ENCODE measurements at places on chromosomes 5 and 9.

GRCh38 chr5:121945261-121945660 lies 16.5 kb upstream of the SRFBP1 start:
- DNase-seq, result no peak

DNA sequence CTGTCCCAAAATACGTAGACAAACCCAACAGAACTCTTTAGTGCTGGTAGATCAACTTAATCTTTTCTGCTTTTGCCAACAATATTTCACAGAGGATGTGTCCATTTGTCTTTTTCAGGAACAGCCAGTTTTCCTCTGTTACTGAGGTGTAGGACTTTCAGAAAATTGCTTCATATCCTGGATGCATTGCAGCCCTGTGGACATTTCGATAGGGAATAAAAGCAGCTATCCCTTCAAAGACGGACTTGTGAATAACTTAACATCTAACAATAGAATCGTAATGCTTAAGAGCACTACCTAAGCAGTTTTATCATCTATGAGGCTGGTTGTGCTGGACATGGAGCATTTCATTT lies 59.7 kb downstream of the PCSK1 start:
- DNase-seq, result no peak

GRCh38 chr5:83864652-83865051 lies 144.0 kb upstream of the HAPLN1 start:
- DNase-seq, result no peak

DNA sequence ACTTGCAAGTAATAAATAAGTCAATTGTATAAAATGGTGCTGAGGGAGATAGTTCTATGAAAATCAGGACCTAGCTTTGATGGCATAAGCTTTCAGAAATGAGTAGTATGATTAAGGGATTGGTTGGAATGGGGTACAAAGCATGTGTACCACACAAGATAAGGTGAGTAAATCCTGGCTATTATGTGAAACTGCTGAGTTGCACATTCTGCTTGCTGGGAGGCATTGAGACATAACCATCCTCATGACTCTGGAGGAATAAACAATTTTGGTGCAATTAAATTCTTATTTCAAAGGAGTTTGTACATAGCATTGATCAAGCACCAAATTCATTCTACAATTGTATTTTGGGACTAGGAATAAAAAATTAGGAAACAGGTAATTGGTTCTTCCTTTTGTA lies 755.2 kb upstream of the ACO1 start:
- no peak for DNase-seq

- DNase-seq, result no peak
Observed at GRCh38 chr5:2187687-2188086, 305.0 kb upstream of the IRX4 start.

GRCh38 chr9:86665416-86665815 lies 281.9 kb downstream of the GAS1 start:
- DNase-seq, result no peak

- no peak for DNase-seq
Observed at GRCh38 chr9:126341902-126342301, 15.3 kb downstream of the MVB12B start.

DNA sequence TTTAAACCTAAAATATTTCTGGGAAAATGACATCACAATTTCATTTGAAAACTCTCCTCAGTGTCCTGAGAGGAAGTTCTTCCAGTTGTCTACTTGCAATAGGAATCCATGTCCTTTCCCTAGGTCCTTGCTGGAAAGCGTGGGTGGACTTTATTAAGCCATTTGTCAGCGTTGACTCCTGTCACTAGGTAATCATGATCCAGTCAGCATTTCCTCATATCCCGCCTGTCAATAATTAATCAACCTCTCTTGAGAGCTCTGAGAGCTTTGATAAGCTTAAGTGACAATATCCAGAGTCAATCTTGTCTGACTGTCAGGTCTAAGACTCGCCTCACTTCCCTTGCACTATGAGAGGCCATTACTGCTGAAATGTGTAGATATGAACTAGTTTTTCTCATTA lies 107.2 kb upstream of the SLIT3 start:
- DNase-seq, result no peak

DNA sequence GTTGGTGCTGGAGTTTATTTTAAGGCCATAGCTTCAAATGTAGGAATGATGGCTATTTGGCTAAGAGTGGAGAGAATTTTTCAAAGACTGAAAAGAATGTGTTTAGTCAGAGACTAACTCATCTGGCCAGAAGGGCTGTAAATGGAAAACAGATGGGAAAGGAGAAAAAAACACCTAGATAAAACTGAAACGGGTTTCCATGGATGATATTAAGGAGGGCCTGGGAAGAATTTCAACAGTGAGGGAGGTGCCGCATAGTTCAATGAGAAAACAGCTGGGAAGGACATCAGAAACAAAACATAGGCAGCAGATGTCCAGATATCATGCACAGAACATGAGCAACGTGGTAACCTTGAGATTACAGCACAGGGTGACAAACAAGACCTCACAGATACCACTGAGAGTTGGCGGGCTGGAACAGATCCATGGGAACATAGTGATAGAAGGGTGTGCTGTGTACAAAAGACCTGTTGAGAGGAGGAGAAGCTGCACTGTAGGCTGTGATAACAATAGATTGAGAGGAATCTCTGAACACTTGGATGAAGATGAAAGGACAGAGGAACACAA lies 31.2 kb upstream of the RAD23B start:
- no peak for DNase-seq

DNA sequence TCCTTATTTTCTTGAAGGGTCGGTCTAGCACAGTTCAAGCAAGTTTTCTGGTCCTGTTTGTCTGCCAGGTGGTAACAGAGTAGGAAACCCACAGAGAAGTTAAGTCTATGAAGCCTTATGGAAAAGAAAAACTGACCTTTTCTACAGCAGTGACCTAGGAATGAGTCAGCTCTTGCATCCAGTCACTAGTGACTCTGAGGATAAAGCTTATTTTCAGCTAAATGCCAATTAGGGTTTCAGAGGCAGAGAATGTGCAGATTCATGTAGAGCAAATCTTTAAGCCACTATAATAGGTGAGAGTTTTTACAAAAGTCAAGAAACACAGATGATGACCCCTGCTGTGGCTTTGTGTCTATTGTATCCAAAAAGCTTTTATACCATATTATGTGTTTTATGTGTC lies 100.7 kb downstream of the CWC27 start:
- no peak for DNase-seq

DNA sequence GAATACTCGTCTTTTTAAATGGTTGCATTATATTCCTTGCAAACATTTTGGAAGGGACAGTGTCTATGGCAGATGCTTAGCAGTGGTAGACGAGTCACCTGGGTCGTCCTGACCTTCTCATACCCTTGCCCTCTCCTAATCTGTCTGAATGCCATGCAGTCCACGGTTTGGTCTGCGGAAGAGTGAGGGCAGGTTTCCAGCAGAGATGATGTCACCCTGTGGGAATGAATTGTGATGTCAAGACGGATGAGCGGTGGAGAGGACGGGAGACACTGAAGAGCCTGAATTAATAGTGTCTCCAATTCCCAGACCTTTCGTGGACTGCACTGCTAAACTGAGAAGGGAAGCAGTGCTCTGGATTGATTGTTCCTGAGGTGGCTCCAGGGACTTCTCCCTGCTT lies 329.0 kb upstream of the PANK3 start:
- no peak for DNase-seq

DNA sequence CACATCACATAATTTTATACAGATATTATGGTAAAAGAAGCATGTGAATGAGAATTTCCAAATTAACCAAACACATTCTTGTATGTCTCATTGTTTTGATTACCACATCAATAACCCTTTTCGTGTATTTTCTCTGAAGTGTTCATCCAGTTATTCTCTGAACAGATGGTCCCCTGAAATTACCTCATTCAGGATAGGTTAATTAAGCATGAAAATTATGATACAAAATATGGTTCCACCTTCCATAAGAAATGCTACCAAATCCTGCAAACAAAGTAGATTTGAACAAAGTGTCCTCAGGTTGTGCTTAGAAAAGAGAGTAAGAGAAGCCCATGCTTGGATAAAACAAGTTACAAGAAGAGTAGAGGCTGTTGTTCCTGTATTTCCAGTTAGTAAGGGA lies 83.1 kb upstream of the LMNB1 start:
- DNase-seq, result no peak

All from GM12864 (cell line).